ENCODE measurements at places on chromosomes 6 and 20.

DNA sequence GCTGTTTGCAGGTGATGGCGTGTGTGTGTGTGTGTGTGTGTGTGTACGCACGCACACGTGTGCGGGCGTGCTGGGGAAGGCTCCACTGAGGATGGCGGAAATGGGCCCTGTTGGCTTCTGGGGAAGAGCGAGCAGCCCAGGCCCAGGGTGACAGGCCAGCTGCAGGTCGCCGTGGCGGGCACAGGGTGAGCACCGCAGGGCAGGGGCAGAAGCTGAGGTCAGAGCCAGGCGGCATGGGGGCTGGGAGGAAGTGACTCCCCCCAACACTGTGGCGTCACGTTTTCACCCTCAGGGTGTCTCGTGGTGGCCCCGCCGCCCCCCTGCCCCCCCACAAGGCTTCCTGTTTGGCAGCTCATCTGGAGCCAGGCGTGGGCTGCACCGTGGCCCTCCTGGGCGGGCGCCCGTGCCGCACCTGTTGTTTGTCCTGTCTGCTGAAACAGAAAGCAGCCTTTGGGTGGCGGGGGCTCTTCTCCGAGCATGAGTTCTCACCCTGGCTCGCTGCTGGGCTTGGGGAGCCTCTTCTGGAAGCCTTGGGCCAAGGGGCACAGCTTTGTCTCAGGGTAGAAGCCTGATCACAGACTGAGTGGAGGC lies 7.1 kb downstream of the RBM38 start:
- no peak for DNase-seq

- DNase-seq, result peak; percentile 9
Measured at GRCh38 chr20:7975851-7976414, 35.7 kb upstream of the HAO1 start.

- no peak for DNase-seq
Measured at GRCh38 chr6:1500913-1501312, 108.8 kb upstream of the FOXC1 start.

DNA sequence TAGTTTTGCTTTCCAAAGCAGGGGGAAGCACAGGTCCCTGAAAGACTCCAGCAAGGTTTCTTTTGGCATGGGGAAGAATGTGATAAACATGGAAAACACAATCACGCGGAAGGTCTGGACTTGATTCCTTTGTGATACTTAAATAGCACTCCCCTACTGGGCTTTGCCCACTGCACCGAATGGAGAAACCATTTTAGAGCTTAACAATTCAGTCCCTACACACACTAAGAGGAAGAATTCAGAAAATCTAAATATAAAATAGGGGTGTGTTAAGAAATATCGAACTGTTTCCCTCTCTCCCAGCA lies 71.4 kb upstream of the NHSL1 start:
- no peak for DNase-seq

- no peak for DNase-seq
Measured at GRCh38 chr6:2546901-2547300, 203.8 kb downstream of the MYLK4 start.

Measured in iris pigment epithelial cell (primary cell).